Right cardiac atrium (tissue), 5 donors: ENCODE measurements at places on chromosomes 2 and 18.

DNA sequence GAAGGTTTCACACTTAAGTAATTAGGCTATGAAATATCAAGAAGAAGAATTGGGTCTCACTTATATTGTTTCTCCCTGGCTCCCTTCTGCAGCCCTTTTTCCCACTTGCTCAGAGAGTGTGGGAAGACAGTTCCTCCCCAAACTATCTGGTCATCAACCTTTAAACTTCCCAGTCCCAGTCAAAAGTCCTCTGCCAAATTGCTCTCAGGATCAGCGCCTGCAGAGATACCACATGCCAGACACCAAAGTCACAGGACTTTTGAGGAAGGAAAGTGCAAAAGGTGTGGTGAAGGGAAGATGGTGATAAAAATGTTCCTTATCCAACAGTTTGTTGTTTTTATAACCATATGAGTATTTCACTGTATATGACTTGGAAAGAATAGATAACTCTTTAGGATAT is 51.3 kb downstream of the DLGAP1 start:
- no peak for DNase-seq

DNA sequence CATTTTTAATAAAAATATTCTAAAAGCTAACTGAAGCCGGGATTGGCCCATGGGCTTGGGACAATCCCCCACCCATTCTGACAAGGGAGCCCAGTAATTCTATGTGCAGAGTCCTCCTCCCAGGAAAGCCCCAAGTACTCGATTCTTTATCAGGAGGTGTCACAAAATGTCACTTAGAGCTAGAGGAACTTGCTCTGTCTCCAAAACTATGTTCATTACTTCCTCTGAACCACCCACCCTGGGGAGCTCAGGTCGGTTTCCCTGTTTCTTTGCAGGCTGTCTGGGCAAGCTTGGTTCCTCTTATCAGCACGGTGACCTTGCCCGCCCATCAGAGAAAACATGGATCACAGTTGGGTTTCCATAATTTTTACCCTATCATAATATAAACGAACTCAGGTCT is 430.6 kb upstream of the ID2 start:
- DNase-seq: no peak

DNA sequence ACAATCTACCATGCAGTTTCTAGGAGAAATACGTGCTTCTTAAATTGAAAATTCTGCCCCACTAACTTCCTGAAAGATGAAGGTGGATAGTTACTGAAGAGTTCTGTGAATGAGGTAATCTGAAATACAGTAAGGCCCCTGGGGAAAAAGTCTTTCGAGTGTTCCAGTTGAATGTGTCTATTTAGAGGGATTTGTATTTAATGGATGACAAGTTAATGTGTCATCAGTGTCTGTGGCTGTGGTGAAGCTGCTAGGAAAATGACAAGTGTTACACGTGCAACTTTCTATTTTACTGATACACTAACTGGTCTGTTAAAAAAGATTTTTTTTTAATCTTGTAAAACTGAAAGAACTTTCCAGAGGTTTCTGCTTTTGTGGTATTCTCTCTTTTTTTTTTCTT is 384.6 kb downstream of the STK39 start:
- DNase-seq: no peak

DNA sequence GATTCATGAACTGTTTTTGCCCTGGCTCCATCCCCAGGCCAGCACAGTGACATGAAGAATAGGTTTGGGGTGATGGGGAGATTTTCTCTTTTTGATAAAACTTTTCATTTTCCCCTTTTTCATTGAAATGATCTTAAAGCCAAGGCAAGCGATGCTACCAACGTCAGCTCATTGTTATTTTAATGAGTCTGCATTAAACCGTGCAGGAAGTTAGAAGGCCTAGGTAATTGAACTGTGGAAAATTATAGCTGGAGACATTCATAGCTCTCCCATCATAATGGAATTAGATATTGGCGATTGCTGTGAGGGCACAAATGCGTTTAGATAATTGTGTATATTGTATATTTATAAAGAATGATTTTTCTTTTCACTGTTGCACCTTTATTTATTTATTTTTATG is 33.2 kb downstream of the SMARCAL1 start:
- DNase-seq: no peak

DNA sequence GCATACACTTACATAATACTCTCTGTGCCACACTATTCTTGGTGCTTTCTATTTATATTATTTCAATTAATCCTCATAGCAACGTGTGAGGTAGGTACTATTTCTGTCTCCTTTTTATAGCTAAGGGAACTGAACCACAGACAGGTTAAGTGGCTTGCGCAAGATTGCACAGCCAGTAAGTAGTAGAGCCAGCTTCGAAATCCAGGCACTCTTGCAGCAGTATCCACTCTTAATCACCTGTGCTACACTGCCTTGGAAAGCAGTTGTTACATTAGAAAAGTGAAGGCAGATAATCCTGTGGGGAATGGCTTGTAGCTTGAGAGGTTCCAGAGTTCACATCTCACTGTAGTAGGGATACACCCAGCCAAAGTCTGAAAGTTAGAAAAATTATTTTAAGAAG is 198.3 kb downstream of the LDLRAD4 start:
- no peak for DNase-seq

GRCh38 chr2:41880561-41881243 is 167.1 kb upstream of the PKDCC start:
- DNase-seq: no peak

- no peak for DNase-seq
These were observed 5.4 kb upstream of the IL1RL2 start for GRCh38 chr2:102181376-102181775.

DNA sequence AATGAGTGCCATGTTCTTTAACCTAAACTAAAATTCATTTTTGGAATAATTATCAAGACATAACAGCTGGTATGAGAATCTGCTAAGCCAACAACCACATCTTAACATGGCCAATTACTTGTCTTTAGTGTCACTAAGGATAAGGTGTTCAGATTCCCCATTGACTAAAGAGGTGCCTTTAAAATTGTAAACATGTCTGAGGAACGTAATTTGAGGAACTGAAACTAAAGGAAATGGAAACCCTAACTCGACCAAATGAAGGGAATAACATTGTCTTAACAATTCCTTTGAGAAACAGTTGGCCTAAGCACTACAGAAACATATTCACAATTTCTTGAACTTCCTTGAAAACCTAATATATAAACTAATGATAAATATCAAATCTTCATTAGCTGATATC is 355.4 kb upstream of the GULP1 start:
- no peak for DNase-seq

GRCh38 chr2:169050476-169051240 is 18.7 kb upstream of the DHRS9 start:
- no peak for DNase-seq

GRCh38 chr2:43593254-43593653 is 2.6 kb downstream of the THADA start:
- no peak for DNase-seq

- no peak for DNase-seq
These were observed 109.9 kb downstream of the SLC4A3 start for GRCh38 chr2:219737270-219737691.

DNA sequence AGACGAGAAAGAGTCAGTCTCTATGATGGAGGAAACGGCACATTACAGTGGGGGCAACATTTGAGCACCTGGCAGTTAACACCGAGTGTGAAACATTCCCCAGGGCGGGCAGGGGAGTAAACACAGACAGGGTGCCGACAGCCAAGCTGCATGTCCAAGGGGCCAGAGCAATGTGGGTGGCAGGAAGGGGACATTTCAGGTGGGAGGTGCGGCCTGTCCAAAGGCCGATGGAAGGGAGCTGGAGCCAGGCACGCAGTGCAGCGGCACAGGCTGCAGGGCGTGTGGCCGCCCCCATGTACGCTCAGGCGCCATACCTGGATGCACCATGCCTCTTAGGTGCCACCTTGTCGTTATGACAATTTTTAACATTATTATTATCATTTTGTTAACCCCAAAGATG is 43.3 kb downstream of the TIMM21 start:
- no peak for DNase-seq

DNA sequence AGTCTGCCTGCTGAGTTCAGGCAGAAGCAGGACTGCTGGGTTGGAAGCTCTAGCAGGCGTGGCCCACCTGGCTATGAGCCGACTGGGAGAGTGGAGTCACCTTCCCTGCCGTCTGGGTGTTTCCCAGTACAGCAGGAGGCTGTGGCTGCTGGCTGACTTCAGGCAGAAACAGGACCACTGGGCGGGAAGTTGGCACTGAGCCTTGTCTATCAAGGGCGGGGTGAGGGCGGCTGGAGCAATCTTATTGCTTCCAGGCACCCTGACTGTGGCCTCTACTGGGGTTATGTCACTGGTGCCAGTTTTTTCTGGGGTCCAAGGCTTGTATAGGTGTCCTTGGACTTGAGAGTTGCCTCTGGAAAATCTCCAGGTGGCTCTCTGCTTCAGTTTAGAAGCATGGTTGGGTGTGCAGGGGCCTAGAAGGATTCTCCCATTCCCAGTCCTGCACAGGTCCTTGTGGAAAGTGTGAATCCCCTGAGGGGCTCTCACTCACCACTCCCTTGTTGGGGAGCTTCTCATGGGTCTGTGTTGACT is 30.5 kb downstream of the LTBP1 start:
- DNase-seq: peak; percentile 71

DNA sequence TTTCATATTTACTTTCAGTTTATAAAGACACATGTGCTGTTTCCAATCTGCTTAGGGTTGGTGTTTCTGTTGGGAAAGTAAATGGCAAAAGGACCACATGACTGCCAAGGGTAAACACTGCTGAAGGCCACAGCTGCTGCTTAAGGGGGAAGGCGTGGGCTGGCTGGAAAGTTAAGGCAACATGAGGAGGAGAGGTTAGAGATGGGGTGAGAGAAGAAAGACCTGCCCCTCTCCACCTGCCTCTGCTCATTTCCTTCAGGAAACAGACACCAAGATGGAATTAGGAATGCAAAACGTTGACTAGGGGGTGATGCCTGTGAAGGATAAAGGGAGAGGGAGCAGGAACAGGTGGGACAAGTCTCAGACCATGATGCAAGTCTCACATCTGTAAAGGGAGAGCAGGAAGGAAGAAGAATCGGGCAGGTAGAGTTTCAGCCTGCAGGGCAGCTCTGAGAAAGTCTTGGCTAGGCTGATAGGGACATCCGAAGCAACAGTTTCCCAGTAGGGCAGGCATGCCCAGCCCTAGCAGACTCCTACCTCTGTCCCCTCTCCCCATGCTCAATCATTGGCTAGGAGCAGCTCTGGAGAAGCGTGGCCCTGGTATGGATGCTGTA is 86.0 kb downstream of the CDC42EP3 start:
- DNase-seq: no peak

GRCh38 chr2:174775571-174775980 is 11.3 kb upstream of the CHRNA1 start:
- DNase-seq: no peak

DNA sequence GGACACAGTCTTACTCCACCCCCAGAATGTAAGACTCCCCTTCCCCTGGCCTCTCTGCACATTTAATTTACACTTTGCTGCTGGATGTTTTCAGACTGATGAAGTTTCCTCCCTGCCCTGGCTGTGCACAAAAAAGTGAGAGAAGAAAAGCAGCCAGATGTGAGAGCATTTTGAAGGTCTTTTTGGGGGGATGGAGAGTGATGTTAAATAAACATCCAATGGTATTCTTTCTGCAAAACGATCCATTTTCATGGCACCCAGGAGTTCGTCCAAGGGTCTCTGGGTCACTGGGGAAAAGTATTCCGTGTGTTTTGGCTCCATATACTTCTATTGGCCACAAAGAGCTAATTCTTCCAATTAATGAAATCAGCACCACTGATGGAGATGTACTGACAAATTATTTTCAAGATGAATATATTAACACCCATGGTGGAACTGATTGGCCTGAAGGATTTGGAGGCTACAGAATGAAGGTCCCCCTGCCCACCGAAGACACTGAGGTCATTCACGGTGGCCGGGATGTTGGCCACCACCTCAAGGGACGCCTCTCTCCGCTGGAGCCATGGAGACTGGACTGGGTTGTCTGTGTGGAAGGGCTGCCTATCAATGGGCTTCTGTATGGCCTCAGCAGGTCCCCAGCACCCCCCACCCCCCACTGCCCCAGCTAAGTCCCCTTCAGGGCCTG is 107.6 kb upstream of the PKDCC start:
- no peak for DNase-seq

DNA sequence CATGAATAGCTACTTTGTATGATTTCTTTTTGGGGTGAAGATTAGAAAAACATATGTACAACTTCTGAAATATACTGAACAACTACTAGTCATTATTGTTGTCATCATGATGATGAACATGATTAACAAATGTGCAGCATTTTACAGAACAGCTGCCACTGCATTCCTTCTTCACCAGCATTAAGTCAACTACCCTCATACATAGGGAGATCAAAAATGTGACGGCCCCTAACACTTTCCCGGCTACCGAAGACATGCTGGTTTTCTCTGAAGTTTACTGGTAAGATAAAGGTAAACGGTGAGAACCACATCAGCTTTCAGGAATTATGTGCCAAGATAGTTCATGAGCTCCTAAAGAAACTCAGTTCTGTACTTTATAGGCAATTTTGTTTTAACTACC is 121.0 kb upstream of the LRATD1 start:
- no peak for DNase-seq

- DNase-seq: no peak
These were observed 4.1 kb downstream of the SERTAD2 start for GRCh38 chr2:64649626-64650025.

GRCh38 chr2:24169023-24169422 is 5.8 kb upstream of the FAM228A start:
- no peak for DNase-seq

- no peak for DNase-seq
These were observed 848 bp downstream of the VRK2 start for GRCh38 chr2:58047373-58047935.

DNA sequence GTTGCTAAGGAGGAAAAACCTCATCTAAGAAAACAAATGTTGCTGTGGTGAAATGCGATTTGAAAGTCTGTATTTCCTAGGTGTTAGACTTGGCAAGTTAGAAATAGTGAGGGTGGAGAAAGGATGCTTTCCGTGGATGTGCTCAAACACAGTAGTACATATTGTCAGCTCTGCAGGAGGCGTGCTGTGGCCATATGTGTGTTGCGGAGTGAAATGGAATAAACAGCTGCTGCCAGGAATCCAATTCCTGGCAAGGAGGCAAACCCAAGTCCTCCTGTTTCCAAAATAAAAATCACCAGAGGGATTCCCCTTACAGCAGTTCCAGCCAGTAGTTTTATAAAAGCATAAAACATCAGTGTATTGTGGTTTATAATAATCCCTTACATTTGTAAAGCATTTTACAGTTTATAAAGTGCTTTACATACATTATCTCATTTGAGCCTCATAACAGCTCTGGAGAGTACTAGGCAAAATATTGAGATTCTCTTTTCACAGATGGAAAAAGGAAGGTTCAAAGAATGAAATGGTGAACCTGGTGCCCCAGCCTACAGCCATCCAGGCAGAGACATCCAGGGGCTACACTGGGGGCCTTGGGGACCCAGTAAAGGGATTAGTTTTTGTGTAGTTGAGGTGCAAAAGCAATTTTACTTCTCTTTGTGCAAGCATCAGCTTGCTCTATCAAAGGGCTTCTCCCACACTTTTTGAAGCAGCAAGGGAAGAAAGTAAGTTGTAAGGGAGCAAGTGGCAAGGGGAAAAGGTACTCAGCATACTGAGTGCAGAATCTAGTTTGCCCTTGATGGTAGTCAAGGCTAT is 206.0 kb downstream of the AGPS start:
- peak; percentile 82 for DNase-seq

GRCh38 chr18:46213295-46213694 is 109.1 kb downstream of the HAUS1 start:
- DNase-seq: no peak

GRCh38 chr2:23925702-23926289 is 1.1 kb downstream of the ATAD2B start:
- peak; percentile 57 for DNase-seq
